ENCODE measurements at places on chromosomes 13 and 19.

DNA sequence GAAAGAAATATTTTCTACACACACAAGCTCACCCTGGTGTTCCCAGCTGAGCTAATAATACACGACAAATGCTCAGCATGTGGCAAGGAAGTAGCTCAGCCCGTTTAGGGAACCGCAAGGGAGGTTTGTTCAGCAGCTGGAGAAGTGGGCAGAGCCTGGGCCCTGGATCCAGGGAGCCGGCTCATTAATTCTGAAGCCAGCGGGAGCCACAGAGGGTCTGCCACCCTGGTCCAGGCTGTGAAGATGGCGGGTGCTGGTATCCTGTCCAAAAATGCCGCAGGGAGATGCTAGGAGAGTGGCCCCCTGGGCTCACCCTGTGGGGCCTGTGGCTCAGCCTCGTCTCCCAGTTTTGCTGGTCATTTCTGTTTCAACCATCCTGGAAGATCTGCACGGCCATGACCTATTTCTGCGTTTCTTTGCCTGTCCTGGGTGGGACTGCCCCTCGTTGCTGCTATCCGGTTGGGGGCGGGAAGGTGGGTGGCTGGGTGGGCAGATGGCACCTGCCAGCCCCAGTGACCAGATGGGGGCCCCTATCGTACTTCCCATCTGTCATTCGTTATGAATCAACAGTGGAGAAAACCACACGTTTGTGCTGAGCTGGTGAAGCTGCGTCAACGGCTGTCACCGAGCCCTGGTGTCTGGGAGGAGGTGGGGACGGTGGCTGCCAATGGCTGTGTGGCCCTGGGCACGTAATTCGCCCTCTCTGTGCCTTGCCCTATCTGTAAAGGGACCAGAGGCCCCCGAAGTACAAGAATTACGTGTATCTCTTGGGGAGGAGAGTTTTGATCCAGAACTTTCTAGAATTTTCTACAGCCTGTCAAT lies 2.7 kb upstream of the GNA15 start:
- peak; percentile 58 for DNase-seq

DNA sequence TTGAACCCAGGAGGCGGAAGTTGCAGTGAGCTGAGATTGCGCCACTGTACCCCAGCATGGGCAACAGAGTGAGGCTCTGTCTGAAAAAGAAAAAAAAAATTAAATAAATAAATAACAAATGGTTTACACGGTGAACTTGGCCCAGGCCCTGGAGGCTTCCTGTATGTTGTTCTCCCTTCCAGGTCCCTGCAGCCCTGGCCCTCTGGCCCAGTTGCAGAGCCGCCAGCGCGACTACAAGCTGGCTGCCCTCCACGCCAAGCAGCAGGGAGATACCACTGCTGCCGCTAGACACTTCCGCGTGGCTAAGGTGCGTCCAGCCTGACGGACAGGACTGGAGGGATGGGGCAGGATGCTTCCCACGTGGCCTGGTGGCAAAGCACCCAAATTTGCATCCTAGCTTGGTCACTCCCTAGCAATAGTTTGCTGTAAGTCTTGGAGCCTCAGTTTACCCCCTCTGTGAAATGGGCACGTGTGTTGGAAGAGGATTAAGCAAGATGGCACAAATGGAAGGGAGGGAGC lies 11.9 kb downstream of the CC2D1A start:
- no peak for DNase-seq

- DNase-seq, result no peak
These were observed 64.8 kb upstream of the GPR183 start for GRCh38 chr13:99371956-99372355.

- no peak for DNase-seq
These were observed 2.8 kb upstream of the CRYL1 start for GRCh38 chr13:20528452-20528851.

DNA sequence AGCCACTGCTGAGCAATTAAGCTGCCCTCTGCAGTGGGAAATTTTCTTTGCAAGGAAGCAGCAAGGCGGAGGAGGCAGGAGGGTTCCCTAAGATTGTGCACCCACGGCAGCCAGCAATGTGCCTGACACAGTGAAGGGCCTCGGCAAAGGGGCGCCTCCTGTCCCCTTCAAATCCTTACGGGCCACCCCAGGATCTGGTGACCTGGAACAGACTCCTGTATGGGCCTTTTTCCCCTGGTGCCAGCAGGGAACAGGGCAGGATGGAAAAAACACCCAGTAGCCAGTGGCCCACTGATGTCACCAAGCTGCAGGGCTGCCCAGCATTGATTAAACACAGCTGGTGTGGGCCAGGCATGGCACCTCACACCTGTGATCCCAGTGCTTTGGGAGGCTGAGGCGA lies 86.7 kb downstream of the GNG7 start:
- no peak for DNase-seq

DNA sequence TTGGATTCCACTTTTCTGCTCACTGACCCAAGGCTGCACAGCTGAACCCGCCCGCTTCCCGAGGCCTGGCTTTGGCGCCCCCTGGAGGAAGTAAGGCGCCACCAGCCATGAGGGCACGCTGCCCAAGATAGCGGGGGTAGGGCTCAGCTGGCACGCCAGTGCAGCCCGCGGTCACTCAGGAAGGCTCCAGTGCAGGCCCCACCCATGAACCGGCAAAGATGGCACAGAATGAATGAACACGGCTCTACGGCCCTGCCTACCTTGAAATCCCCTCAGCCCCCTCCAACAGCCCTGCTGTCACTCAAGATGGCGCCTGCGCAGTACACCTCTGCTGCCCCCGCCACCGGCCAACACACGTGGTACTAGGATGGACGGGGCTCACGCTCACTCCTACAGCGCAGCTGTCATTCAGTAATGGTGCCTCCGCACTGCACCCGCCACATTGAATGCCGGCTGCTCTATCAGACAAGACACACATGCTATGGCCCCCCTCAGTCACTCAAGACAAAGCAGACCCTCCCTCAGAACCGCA lies 3.0 kb downstream of the PEG3 start:
- no peak for DNase-seq

GRCh38 chr13:70923863-70924752 lies 815.9 kb upstream of the KLHL1 start:
- no peak for DNase-seq

GRCh38 chr19:1189419-1189818 lies 15.4 kb upstream of the SBNO2 start:
- no peak for DNase-seq

- DNase-seq, result no peak
These were observed 36.8 kb downstream of the RAB20 start for GRCh38 chr13:110524541-110525257.

DNA sequence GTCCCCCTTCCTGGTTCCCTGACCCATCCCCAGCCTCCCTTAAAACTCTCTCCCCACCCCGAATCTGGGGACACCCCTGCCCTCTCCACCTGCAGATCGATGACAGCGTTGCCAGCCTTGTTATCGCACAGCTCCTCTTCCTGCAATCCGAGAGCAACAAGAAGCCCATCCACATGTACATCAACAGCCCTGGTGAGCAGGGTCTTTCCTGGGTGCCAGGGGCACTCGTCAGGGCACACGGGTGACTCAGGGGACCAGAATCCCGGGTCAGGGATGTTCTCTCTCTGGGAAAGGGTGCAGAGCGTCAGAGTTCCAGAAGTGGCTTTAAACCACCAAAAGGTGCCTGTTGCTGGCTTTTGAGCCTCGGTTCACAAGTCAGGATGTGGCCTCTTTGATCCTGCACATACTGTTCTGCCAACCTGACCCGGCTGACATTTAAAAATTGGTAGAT lies 1.0 kb downstream of the CLPP start:
- no peak for DNase-seq

GRCh38 chr19:57719424-57719823 lies 8.0 kb downstream of the ZNF671 start:
- DNase-seq, result no peak

GRCh38 chr13:42392716-42393572 lies 121.0 kb downstream of the AKAP11 start:
- no peak for DNase-seq

DNA sequence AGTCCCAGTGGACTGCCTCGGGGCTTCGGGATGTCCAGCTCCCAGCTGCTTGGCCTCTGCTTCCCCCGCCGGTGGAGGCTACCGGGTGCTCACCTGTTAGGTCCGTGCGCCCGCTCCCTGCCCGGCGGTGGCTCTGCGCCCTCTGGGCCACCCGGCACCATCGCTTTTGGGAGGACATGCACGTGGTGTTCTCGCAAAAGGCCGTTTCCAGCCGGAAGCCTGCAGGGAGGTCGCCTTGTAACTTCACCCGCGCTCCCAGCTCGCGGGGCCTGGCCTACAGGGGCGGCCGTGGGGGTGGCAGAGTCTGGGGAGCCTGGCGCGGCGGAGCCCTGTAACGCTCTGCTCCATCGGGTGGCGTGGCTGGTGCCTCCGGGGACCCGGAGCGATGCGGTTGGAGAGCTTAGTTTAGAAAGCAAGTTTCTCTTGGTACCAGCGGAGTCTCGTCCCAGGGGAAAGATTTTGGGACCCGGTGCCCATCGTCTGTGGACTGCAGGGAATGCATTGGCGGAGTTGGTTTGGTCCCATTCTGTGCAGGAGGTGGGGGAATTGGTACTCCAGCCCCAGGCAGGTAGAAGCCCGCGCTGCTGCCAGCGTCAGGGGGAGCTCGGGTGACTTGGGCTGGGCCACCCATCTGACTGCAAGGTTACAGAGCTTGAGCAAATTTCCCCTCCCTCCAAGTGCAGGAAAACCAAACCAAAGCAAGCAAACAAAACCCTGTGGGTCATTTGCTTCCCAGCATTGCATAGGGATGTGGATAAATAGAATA lies 673 bp downstream of the SPATA13 start:
- DNase-seq, result no peak

DNA sequence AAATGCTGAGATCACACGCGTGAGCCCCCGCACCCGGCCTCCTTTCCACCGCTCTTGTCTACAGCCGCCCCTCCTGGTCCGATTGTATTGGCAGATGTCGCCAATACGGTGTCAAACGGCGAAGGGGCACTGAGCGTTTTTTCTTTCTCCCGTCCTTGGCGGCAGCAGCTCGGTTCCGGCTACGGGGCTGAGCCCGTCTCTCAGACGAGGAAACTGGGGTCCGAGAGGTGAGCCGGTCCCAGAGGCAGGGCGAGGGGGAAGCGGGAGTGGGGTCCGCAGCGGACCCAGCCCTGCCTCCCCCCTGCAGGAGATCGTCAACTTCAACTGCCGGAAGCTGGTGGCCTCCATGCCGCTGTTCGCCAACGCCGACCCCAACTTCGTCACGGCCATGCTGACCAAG lies 20.4 kb downstream of the POLRMT start:
- no peak for DNase-seq

DNA sequence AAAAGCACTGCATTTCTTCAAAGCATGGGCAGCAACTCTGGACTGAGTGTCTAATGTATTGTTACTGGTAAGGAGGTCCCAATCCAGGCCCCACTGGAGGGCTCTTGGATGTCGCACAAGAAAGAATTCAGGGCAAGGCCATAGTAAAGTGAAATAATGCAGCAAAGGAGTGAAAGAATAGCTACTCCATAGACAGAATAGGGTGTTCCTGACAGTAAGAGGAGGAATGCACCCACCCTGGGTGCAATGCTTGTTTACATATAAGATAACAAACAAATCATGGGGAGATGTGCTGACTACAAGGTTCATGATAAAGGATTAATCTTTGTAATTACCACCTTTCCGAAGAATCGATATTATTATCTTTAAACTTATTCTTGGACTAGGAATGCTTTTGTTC lies 58.8 kb upstream of the ABCC4 start:
- no peak for DNase-seq

- no peak for DNase-seq
These were observed 125.7 kb downstream of the TNFRSF19 start for GRCh38 chr13:23695711-23696464.

- DNase-seq, result no peak
These were observed 7.5 kb downstream of the RASA3 start for GRCh38 chr13:114124921-114125320.

GRCh38 chr19:55820037-55820436 lies 11.8 kb downstream of the NLRP11 start:
- DNase-seq, result no peak

- DNase-seq, result no peak
These were observed 1.4 kb downstream of the SLC1A5 start for GRCh38 chr19:46787040-46787330.

DNA sequence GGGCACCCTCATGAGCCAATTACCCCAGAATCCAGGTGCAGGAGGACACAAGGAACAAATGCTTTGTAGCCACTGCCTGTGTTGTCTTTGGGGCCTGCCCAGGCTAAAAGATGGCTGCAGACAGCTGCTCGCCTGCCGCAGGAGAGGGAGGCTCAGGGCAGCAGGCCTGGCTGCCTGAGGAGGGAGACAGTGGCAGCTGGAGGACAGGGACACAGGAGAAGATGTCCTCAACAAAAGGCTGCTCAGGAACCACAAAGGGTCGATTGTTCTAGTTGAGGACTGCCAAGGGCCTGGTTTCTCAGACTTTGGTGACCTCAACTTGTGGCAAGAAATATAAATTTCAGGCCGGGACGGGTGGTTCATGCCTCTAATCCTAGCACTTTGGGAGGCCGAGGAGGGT lies 7.6 kb downstream of the SIRT2 start:
- no peak for DNase-seq
